ENCODE measurements at places on chromosomes 7 and 10.

- DNase-seq = no peak
These were observed 44.7 kb downstream of the KLF6 start for GRCh38 chr10:3740157-3740871.

GRCh38 chr7:94595717-94596116, 60.2 kb downstream of the SGCE start:
- DNase-seq = no peak

GRCh38 chr10:60732807-60733516, 45.3 kb upstream of the CDK1 start:
- DNase-seq = no peak

DNA sequence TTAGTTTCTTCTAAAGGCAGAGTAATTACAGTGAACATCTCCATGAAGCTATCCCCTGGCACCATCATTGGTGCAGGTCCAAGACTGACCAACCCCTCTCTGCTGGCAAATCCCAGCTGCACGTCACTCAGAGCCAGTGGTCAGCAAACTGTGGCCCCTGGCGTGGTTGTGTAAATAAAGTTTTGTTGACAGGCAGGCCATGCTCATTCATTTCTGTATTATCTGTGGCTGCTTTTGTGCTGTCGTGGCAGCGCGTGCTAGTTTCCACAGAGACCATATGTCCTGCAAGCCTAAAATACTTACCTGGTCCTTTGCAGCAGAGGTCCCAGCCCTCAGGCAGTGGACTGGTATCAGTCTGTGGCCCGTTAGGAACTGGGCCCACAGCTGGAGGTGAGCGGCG, 117.6 kb upstream of the NPS start:
- DNase-seq = no peak

DNA sequence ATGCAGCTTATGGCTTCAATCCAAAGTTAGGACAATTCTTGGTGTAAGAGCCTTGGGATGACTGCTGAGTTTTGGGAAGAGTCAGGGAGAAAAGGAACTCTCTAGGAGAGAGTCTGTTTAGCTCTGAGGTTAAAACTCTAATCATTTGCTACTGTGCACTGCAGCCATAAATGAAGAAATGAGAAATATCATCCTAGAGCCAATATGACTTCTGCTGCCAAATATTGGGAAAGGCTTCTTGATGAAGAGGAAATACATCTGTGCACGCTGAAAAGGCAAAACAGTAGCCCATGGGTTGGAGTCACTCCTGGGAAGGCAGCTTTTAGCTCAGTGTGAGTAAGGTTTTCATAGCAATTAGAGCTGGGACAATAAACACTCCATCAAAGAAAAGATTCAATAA, 308.8 kb downstream of the SFMBT2 start:
- no peak for DNase-seq

GRCh38 chr10:126854726-126855495, 50.3 kb upstream of the DOCK1 start:
- no peak for DNase-seq

GRCh38 chr10:51137756-51138529, 63.7 kb downstream of the PRKG1 start:
- no peak for DNase-seq

DNA sequence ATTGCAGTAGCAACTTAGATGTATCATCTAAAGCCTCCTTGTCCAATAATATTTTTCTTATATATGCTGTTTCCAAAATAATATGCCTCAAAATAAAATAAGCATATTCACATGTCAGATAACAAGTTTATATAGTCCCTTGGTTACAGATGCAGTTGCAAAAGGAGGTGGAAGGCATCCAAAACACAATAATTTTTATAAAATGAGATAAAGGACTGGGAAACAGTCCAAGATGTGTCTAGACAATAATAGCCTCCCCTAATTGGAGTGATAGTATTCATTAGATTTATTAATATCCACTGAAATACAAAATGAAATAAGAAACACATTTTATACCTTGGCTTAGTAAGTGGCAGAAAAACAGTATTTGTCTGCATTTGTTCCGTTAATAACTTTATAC, 30.3 kb downstream of the BCAP29 start:
- DNase-seq = no peak

GRCh38 chr10:131928248-131929095, 27.7 kb downstream of the PPP2R2D start:
- DNase-seq = peak; percentile 70

- DNase-seq = no peak
These were observed 32.0 kb upstream of the RBM20 start for GRCh38 chr10:110612087-110612486.

DNA sequence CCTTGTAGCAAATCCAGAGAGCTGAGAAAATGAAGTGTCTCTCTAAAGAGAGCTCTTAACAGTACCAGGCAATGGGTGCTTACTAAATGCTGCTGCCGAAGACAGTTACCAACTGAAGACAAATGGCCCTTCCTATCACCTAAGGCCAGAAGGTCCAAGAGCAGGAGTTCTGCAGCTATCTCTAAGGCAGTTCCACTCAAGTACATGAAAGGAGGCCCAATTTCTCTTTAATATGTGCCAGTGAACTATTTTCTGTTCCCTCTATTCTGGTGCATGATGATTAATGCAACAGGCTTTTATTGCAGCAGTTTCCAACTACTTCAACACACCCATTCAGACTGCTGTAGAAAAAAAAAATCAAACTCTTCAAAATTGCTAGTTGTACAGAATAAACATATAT, 122.5 kb downstream of the SLC25A13 start:
- no peak for DNase-seq

DNA sequence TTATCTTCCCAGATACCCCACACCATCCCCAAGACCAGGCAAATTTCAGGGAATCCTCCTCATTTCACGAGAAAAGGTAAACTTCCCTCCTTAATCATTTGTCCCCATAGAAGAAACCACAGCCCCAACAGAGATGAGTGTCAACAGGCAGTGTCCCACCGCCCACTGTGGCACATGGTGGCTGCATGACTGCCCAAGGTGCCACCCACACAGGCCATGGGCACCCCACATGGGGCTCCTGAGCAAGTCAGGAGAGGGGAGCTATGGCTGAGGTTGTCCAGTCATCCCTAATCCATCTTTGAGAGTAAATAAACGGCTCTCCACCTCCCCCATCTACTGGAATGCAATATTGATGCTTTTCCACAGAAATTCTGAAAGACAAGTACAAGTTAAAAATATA, 44.1 kb downstream of the ANTXRL start:
- DNase-seq = no peak

- peak; percentile 16 for DNase-seq
These were observed 98.9 kb downstream of the CARD11 start for GRCh38 chr7:2944739-2945138.

DNA sequence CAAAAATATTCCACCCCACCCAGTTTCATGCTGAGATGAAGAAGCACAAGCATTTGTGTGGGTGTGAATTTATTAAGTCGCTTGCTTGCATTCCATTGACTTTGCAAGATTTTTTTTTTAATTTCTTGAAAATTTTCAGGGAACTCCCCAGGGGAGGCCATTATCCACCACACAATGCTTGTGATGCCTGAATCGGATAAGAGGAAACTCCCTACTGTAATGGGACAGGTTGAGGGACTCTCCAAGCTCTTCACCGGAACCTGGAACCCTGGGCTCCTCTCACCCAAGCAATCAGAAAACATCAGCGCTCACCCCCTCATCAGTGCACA, 153.6 kb upstream of the ZMIZ1 start:
- no peak for DNase-seq

- DNase-seq = no peak
These were observed 31.2 kb upstream of the SH2B2 start for GRCh38 chr7:102255501-102255900.
